GM06990 (cell line): ENCODE measurements at places on chromosomes 1 and 21.
A peak's percentile ranks its signal among the peaks of the same experiment; 100 is the strongest.

GRCh38 chr1:154767315-154768240 is 102.5 kb downstream of the KCNN3 start:
- no peak for DNase-seq

GRCh38 chr1:24764439-24764838 is 19.2 kb downstream of the CLIC4 start:
- DNase-seq, result no peak

DNA sequence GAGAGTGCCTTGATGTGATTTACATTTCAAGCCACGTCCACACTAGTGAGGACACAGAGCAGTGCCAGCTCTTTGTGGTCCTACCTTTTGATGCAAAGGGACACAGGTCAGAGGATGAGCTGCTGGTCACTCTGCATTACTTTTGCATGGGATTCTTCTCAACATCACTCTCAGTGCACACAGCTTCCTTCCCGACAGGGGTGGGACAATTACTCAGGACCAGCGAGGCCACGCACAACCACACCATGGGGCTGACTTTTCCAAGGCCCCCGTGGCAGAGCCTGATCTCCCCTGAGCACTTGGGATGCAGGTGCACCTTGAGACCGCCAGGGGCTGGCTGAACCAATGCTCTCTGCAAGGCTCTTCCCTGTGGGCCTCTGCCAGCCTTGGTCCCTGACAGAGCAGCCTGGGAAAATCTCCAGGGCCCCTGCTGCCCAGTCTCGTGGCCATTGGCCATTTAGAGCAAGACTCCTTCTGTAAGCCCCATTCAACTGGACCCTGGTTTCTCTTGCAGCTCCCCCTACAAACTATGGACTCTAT is 13.2 kb upstream of the PRAMEF12 start:
- DNase-seq, result no peak

DNA sequence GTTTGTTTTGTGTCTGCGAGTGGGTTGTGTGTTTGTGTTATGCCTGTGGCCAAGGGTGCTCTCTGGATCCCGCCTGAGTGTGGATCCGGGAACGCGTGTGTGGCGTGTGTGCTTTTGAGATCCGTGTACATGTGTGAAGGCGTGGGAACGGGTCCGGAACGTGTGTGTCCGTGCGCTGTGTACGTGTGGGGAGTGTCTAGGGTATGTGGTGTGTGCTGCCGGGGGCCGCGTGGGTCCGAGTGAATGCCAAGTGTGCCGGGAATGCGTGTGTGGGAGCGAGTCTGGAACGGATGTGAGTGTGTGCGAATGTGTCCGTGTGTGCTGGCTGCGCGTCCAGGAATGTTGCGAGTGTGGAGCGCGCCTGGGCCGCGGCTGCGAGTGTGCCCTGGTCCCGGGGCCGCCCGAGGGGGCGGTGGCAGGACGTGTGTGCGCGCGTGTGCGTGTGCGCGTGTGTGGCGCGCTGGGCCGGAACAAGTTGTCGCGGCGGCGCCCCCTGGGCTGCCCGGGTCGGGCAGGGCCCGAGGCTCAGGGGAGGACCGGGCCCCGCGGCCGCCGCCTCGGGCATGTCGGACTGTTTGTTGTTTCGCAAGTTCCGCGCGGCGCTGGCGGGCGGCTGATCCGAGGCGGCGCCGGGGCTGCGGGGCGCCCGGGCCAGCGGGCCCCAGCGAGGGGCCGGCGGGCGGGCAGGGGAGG is 953 bp downstream of the PTPRU start:
- peak; percentile 23 for DNase-seq

- DNase-seq, result peak; percentile 56
Observed at GRCh38 chr1:21290546-21290944, 282 bp upstream of the ECE1 start.

DNA sequence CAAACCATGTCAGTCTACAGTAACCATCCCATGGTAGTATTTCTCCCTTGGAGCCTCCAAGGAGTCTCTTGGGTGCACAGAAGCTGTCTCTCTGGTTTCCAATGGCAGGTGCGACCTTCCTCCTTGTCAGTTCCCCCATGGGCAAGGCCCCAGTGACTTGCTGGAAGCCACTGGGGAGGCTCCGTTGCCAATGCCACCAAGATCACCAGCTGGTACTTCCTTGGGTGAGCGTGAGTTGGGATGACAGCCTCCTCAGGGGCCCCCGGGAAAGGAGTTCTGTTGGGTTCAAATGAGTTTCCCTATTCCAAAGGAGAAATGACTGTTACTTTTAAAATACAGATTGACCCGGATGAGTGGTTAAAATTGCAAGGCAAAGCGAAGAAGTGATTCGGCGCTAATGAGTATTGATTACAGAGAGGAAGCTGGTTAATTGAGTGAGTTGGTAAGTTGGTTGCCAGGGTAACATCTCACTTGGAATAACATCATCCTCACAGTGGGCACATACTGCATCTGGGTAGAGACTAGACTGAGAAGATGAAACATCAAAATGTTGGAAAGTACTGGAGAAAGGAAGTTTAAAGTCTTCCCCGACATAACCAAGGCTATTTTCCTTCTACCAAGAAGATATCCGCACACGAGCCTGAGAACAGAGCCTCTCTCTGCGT is 53.0 kb upstream of the LAPTM5 start:
- DNase-seq, result no peak

DNA sequence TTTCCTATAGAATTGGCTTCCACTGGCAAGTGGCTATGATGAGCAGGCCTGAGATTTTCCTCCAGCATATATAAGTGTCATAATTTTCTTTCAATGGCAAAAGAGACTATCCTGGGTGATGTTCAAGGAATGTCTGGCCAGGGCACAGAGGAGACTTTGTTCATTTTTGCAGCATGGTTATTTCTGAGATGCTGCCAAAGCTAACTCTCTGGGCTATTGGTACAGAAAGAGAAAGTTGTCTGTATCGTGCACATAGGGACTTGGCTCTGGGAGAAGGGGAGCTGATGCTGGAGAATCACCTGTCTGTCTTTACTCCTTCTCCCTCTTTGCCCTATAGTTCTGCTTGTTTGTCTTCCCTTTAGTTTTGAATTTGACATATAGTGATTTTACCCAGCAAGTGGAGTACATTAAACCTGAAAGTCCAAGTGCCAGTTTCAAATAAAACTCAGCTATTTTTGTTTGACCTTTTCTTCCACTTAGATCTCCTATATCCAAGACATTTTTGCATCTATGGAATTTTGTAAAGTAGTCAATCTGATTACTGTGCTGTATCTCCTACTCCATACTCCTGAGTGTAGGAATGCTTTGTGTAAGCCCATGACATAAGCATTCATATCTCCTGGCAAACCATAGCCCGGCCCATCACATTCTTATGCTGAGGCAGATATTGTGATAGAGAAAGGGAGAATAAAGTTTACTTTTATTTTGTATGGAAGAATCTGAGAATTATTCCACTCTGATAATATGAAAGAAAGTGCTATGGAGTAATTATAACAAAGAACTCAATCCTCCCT is 3.9 kb downstream of the FNDC7 start:
- DNase-seq, result no peak

- no peak for DNase-seq
Observed at GRCh38 chr21:35578347-35578782, 482.0 kb downstream of the SETD4 start.

GRCh38 chr1:91948501-91949355 is 473 bp upstream of the BRDT start:
- DNase-seq, result peak; percentile 13

DNA sequence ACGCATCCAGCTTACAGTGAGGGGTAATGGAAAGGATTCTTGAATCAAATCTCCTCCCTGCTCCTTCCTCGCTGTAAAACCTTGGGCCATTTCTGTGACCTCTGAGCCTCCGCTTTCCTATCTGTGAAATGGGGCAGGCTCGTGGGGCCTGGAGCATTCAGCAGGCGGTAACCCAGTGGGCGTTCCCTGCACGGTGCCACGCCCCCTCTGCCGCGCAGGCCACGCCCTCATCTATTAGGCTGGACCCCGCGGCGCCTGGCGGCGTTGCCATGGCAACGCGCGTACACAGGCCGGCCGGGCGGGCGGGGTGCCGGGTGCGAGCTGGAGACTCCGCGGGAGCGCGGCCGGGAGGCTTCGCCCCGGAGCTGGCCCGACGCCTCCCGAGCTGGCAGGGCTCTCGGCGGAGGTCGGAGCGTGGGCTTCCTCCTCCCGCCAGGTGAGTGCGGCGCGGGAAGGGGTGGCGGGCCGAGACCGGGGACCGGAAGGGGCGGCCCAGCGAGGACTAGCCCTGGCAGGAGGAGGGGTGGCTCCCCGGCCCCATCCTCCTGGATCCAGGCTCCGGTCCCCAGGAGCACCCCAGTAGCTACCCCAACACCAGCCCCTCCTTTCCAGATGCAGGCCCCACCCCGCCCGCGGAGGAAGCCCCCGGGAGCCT is at the start of gene FHAD1:
FHAD1 (plus strand) TSS at position 264 of the 655 bp plus-strand sequence. CDS start 4,562 bp downstream, outside the sequence.
- DNase-seq, result peak; percentile 86

GRCh38 chr1:185074307-185074706 is 28.9 kb downstream of the RNF2 start:
- no peak for DNase-seq

GRCh38 chr1:27528818-27529703 is 39.1 kb upstream of the WASF2 start:
- DNase-seq, result no peak

DNA sequence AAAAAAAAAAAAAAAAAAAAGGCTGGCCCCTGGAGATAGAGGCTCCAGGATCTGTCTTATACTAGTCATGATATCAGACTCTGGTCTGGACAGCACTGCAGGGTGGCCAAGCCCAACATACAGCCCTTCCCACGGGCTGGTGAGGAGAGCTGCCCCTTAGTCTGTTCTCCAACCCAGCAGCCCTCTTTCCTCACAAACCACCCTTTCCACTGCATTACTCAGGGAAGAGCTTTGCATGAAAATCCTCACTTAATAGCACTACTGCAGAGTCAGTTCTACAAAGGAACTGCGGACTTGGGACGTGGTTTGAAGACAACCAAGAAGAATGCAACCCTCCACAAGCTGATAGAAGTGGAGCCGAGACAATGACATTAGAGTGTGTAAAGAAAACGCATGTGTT is 5.7 kb downstream of the BCAR3 start:
- DNase-seq, result no peak

GRCh38 chr1:88736633-88737248 is 52.7 kb downstream of the PKN2 start:
- peak; percentile 16 for DNase-seq

DNA sequence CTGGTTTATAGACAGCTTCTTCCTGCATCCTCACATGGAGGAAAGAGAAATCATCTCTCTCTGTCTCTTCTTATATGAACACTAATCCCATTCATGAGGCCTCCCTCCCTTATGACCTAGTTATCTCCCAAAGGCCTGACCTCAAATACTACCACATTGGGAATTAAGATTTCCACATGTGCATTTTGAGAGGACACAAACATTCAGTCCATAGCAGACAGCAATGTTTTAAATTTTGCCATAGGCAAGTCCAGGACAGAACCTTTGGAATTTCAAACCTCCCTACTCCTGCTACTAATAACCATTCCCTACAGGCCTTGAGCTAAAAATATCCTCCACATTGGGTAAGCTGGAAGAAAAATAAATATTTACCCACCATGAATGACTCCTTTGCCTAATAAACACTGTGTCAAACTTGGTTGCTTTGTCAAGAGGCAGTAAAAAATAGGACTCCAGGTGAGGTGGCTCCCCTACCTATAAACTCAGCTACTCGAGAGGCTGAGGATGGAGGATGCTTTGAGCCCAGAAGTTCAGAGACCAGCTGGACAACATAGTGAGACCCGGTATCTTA is 113.7 kb downstream of the ZNF281 start:
- no peak for DNase-seq

DNA sequence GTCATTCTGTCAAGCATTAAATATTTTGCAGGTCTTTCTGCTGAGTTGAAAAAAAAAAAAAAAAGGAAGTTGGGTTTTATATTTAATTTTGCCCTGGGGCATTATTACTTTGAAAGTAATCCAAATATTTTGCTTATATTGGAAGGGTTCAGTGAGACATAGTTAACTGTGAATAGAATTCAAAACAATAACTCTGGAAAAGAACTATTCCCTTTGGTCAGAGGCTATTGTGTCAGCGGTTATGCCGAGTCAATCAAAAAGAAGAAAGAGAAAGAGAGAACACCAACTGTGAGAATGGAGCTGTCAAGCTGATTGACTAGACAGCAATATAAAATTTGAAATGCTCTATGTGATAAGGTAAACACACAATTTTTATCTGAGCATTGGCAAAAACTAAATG is 761.7 kb downstream of the ADGRL2 start:
- no peak for DNase-seq

DNA sequence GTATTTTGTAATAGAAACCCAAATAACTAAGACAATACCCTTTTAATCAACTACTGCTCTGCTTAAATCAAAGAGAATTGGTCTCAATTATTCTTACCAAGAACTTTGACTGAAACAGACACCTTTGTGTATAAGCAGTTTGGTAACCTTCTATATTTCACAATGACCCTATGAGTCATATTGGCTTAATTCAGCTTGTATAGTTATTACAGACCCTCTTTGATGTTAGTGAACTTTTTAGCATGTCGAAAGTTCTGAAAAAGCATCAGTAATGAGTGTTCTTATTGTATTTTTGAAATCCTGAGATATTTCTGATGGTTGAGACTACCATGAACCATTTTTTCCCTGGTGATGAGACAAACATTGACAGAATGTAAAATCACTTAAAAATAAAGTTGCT is 43.3 kb upstream of the RABGAP1L start:
- no peak for DNase-seq

DNA sequence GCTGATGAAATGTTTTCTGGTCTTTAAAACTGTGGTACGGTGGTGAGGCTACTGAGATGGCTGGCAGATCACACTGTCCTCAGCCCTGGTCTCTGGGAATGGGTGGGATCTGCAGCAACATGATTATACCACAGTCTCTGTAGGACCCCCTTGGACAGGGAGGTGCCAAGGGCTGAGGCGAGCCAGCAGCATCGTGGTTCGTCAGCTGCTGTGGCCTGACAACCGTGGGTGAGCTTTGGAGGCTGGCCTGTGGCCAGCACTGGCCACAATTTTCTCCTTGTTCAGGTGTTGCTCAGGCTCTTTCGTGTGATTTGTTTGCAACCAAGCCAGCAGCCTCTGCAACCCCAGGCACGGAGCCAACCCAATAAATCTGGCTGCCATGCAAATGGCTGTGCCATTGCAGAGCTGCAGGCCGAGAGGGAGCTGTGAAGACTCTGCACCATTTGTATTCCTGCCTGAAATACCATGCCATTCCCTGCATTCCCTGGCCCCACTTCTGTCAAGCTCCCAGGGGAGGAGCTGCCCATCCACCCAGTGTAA is 70.9 kb downstream of the PCP4 start:
- DNase-seq, result no peak

- DNase-seq, result no peak
Observed at GRCh38 chr1:85478366-85478765, 13.4 kb upstream of the DDAH1 start.

- peak; percentile 19 for DNase-seq
Observed at GRCh38 chr21:45538381-45539045, 3.7 kb downstream of the SLC19A1 start.
